ENCODE measurements at places on chromosomes 2 and 18.

DNA sequence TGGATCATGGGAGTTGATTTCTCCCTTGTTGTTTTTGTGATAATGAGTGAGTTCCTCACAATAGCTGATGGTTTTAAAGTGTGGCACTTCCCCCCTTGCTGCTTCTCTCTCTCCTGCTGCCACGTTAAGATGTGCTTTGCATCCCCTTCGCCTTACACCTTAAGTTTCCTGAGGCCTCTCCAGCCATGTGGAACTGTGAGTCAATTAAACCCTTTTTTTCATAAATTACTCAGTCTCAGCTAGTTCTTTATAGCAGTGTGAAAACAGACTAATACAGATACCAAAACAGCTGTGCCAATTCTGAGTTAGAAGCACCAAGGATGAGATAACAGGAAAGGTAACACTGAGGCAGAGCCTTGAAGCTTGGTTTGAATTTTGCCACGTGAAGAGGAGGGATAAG lies 44.7 kb downstream of the ITSN2 start:
- DNase-seq: no peak

DNA sequence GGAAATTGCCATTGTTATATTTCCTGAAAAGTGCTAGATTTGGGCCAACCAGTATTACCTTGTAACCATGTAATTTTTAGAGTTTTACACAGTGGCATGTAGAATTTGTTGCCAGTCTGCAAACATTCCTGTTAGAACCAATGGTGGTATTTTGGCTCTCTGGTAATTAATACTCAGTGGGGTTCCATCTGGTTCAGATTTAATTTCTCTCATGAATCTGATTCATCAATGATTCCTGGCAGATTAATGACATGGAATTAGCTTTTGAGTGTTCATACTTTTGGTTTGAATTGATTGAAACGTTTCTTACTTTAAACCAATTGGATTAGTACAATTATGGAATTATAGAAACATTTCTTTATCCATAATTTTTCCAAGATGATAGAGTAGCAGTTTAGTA lies 93.2 kb downstream of the MC4R start:
- DNase-seq: no peak

DNA sequence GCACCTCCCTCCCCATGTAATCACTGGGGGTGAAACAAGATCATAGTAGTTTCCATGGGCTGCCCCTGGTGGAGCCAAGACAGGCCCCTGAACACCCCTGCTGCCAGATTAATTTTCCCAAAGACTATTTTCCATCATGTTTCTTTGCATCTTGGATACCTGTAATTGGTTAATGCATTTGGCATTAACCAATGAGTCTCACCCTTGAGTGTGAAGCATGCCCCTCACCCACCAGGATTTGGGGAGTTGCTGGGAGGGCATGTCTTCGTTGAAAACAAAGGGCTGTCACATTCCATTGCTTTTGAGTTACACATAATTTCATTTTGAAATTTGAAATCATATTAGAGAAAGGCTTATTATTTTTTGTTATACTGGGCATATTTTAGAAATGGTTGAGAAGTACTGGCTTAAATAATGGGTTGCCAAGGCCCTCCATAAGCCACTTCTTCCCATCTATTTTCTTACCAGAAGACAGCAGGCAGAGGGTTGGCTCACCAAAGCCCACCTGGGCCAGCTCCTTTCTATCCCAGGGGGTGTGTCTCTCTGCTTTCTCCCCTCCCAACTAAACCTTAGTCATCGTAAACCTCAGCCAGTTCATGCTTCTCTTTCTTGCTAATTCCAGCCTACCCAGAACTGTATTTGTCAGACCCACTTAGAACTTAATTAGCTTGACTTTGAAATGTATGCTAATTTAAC lies 51.8 kb downstream of the ATIC start:
- no peak for DNase-seq

- no peak for DNase-seq
Observed at GRCh38 chr2:19425419-19425818, 67.0 kb upstream of the OSR1 start.

- DNase-seq: no peak
Observed at GRCh38 chr2:11393711-11394236, 49.3 kb upstream of the ROCK2 start.

DNA sequence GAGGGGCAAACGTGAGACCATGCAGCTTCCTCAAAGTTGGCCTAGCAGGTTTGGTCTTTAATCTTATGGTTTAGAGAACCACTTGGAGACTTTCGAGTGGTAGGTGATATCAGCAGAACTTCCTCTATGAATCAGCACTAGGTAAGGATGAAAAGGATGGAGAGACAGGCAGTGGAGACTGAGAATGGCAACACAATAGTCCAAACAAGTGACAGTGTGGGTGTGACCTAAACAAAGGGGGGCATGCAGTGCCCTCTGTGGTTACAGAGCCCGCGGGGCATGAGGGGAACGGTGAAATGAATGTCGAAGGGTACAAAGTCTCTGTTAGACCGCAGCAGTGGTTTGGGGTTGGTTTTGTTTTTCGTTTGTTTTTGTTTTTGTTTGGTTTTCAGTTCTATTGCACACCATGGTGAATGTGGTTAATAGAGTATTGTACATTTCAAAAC lies 143.9 kb downstream of the L3MBTL4 start:
- no peak for DNase-seq

GRCh38 chr18:58241877-58242276 lies 197.9 kb downstream of the NEDD4L start:
- no peak for DNase-seq

- no peak for DNase-seq
Observed at GRCh38 chr2:36713310-36713709, 16.8 kb downstream of the VIT start.

GRCh38 chr2:219851169-219851568 lies 223.7 kb downstream of the SLC4A3 start:
- DNase-seq: no peak

DNA sequence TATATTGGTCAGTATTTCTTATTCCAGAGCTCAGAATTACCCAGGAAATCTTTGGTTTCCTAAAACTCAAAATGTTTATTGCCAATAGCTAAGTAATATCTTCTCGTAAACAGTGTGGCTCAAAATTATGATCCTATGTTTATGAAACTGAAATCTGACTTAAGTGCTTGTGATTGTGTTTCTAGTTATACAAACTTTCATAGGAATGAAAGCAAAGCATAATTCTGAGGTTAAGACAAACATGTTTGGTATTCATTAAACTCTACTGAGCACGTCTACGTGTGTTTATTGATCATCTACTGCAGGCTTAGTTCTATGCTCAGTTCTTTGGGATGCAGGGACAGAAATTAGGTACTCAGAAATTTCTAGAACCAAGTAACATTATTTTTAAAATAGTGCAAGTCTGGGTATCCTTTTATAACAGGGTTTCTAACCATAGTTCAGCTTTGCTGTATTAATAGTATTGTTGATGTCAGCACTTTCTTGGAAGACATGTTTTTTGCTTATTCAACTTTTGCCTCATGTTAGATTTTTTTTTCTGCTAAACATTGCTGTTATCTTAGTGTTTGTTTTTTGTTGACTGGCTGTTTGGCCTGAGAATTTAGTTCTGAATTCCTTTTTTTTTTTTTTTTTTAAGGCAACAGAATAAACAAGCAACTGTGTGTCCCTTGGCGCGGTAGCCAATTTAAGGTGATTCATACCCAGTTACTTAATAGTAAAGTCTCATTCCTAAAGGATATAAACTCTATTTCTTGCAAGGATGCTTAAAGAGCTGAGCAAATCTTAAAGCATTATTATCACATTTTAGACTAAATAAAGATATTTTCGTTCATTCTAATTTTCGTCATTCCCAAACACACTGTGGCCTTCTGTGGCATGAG lies 31.3 kb downstream of the PTPRM start:
- DNase-seq: no peak

- DNase-seq: no peak
Observed at GRCh38 chr2:200376513-200377354, 70.2 kb downstream of the SPATS2L start.

- no peak for DNase-seq
Observed at GRCh38 chr2:241344925-241345651, 11.0 kb upstream of the FARP2 start.

- no peak for DNase-seq
Observed at GRCh38 chr2:46394649-46395510, 84.5 kb upstream of the TMEM247 start.

DNA sequence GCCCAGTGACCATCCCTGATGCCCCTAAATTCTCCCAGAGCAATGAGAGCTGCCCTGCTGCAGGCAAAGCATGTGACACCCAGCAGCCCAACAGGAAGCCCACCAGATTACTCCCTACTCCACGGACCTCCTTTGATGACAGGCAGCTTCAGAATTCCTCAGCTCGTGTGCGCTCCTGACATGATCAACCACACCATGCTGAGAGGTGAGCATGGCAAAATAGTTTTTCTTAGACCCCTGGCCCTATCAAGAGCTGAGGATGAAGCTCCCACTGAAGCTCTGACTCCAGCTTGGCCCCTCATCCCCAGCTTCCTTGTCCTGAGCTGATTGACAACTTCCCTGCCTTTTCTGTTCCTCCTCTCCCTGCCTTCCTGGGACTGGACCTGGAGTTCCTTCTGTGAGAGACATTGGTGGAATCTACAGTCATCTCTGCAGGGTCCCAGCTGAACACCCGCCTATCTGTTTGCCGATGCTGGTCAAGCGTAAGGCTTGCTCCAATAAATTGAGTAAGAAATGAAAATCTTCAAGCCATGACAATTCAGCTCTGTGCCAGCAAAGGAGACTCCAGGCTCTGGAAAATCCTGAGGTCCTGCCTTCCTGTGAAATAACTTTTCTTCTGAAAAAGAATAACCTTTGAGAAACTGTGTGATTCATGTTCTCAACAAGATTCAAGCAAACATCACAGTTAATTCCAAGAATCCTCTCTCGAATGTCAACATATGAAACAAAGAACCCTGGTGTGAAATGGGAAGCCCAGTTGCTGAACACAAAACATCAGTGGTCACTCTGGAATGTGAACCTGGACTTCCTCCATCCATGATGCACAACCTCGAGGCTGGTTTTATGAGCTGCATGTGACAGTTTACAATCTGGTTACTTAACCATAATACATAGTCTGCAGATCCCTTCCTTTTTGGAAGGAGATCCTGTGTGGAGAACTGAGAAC lies 201.1 kb downstream of the SPP2 start:
- no peak for DNase-seq

All from chondrocyte (in vitro differentiated cells).